A549 treated with Mapracorat at 1 μM for 4 hours (cell line): ENCODE measurements at places on chromosomes 2 and 18. TPM values are rescaled to one million over a fixed set of nuclear protein-coding genes. Genes with fewer than 3 reads are reported as not detected.

RBM44 gene
- total RNA-seq, result 0.10 to 0.35 TPM (median 0.22 TPM) in 5 replicates

HRH4 gene
- total RNA-seq, result not detected in 5 replicates

NEB gene
- 0.18 to 0.34 TPM (median 0.23 TPM) in 5 replicates for total RNA-seq

ABCG8 gene
- total RNA-seq, result not detected in 5 replicates

KCNF1 gene
- total RNA-seq, result 20.6 to 47.2 TPM (median 36.0 TPM) in 5 replicates

COA5 gene
- 16.5 to 27.6 TPM (median 24.6 TPM) in 5 replicates for total RNA-seq

SLC19A3 gene
- 2.6 to 3.7 TPM (median 2.9 TPM) in 5 replicates for total RNA-seq

TDRD15 gene
- total RNA-seq, result not detected in 5 replicates

CD226 gene
- 0.08 to 0.29 TPM (median 0.16 TPM) in 4 of 5 replicates, not detected in the other for total RNA-seq

CCBE1 gene
- 7.3 to 16.3 TPM (median 13.3 TPM) in 5 replicates for total RNA-seq

SCYGR4 gene
- total RNA-seq, result not detected in 5 replicates

GALR1 gene
- total RNA-seq, result not detected in 5 replicates

SS18 gene
- 44.5 to 56.4 TPM (median 53.0 TPM) in 5 replicates for total RNA-seq

ALKAL2 gene
- total RNA-seq, result not detected in 5 replicates

PLGLB1 gene
- total RNA-seq, result 0.48 to 1.1 TPM (median 0.71 TPM) in 4 of 5 replicates, not detected in the other

CNDP1 gene
- total RNA-seq, result not detected in 5 replicates

CCDC148 gene
- total RNA-seq, result 0.30 to 0.46 TPM (median 0.37 TPM) in 5 replicates

CCDC74B gene
- 5.7 to 7.3 TPM (median 6.1 TPM) in 5 replicates for total RNA-seq

MLPH gene
- total RNA-seq, result 250 to 327 TPM (median 305 TPM) in 5 replicates

CPO gene
- 0.11 to 0.13 TPM in 2 of 5 replicates, not detected in the others for total RNA-seq

LIPG gene
- 0.16 to 0.41 TPM (median 0.21 TPM) in 5 replicates for total RNA-seq

HNMT gene
- 0.53 to 1.4 TPM (median 0.71 TPM) in 5 replicates for total RNA-seq

TGFA gene
- total RNA-seq, result 4.7 to 5.5 TPM (median 4.9 TPM) in 5 replicates

MAP4K3 gene
- total RNA-seq, result 16.2 to 20.4 TPM (median 18.5 TPM) in 5 replicates

FBXO15 gene
- 0.41 to 1.0 TPM (median 0.66 TPM) in 5 replicates for total RNA-seq
